ENCODE measurements at places on chromosomes 3 and 15. TPM values are rescaled to one million over a fixed set of nuclear protein-coding genes. Genes with fewer than 3 reads are reported as not detected.

The SLC12A6 gene
- total RNA-seq: 6.4 TPM

The GHSR gene
- not detected for total RNA-seq

The PEAK1 gene
- 12.5 TPM for total RNA-seq

The MKRN3 gene
- total RNA-seq: under 0.01 TPM

The PDCD10 gene
- 46.2 TPM for total RNA-seq

The CASR gene
- total RNA-seq: not detected

The CNTN4 gene
- total RNA-seq: not detected

The CKMT1B gene
- total RNA-seq: not detected

The FRMD4B gene
- 0.67 TPM for total RNA-seq

The ADAMTSL3 gene
- 1.0 TPM for total RNA-seq

The IQCH gene
- 1.9 TPM for total RNA-seq

The MINAR1 gene
- total RNA-seq: 1.0 TPM

The TUSC7 gene
- not detected for total RNA-seq

The MELTF gene
- 5.2 TPM for total RNA-seq

The PGBD4 gene
- total RNA-seq: 0.67 TPM

The CCDC12 gene
- total RNA-seq: 24.7 TPM

The CADM2 gene
- 0.15 TPM for total RNA-seq

The GHRL gene
- not detected for total RNA-seq

The SAMMSON gene
- not detected for total RNA-seq

The SCG5 gene
- total RNA-seq: 16.3 TPM

The HDC gene
- not detected for total RNA-seq

The ZNF80 gene
- not detected for total RNA-seq

The GOLGA6L7 gene
- not detected for total RNA-seq

The IFT80 gene
- total RNA-seq: 28.7 TPM

The CHST13 gene
- not detected for total RNA-seq

The ARIH2 gene
- total RNA-seq: 55.2 TPM

The VEPH1 gene
- total RNA-seq: 25.9 TPM

The GRK7 gene
- total RNA-seq: not detected

The SLC38A3 gene
- not detected for total RNA-seq

The MKRN2OS gene
- total RNA-seq: not detected

The XCR1 gene
- not detected for total RNA-seq

The SLC12A1 gene
- total RNA-seq: not detected

The GOLGA8O gene
- not detected for total RNA-seq

The EXD1 gene
- not detected for total RNA-seq

The VIPR1 gene
- total RNA-seq: under 0.01 TPM

The P2RY13 gene
- not detected for total RNA-seq

The SATB1 gene
- 2.5 TPM for total RNA-seq

The CDHR4 gene
- not detected for total RNA-seq

The CCNB2 gene
- 141 TPM for total RNA-seq

The PCSK6 gene
- total RNA-seq: not detected

The IL20RB gene
- total RNA-seq: 3.0 TPM

The JAGN1 gene
- total RNA-seq: 54.7 TPM

The SAMD7 gene
- not detected for total RNA-seq

The GXYLT2 gene
- 15.0 TPM for total RNA-seq

The C2CD4A gene
- not detected for total RNA-seq

The NDN gene
- 93.0 TPM for total RNA-seq

The OIP5 gene
- 21.3 TPM for total RNA-seq

The CCR2 gene
- not detected for total RNA-seq

The GOLGA6B gene
- not detected for total RNA-seq

All from bronchus fibroblast of lung (primary cell).